ENCODE measurements at places on chromosomes 11 and 22.
A peak's percentile ranks its signal among the peaks of the same experiment; 100 is the strongest.

DNA sequence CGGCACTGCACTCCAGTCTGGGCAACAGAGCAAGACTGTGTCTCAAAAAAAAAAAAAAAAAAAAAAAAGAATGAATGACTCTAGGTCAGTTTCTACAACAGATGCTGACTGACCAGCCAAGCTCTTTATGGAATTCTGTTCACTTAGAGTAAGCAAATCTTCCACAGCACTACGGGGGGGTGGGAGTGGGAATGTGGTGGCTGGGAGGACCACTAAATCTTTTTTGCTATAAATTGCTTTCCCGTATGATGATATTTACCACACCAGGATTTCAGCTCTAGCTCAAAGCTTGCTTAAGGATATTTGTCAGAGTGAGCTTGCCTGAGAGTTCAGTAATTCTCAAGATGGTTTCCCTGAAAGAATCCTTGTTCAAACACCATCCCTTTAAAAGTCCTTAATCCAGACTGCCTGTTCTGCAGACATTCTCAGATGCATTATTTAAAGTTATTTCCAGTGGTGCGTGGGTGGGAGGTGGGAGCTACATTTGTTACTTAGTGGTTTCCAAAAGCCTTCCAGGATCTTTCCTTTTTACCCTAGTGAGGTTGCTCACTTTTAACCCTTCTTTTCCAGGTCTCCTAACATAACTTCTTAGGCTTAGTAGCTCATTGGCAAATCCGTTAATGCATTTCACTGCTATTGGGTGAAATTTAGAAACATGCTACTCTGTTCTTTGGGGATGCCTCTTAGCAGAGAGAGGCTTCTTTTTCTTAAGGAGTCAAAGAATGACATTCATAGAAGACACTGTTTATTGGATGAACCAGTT is 65.9 kb downstream of the UBASH3B start:
- no peak for DNase-seq

DNA sequence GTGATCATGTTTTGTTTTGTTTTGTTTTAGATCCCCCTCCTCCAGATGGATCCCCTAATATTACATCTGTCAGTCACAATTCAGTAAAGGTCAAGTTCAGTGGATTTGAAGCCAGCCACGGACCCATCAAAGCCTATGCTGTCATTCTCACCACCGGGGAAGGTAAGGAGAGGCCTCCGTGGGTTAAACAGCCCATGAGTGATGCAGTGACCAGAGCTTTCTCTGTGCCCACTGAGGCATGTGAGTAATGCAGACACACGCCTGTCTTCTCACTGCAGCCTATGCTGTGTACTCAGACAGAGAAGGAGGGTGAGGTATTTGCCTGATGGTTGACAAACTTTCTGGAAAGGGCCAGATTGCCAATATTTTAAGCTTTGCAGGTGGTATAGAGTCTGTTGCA is 73.7 kb upstream of the OR4B1 start:
- DNase-seq: no peak

DNA sequence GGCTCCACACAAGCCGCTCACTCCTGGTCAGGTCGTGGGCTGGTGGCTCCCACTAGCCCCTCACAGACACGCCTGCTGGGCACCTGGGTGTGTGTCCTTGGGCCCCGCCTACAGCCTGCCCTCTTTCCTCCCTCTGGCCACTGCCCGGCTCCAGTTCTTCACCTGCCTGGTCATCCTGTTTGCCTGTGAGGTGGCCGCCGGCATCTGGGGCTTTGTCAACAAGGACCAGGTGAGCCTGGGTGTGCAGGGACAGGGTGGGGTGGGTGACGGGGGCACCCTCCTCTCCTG is 5.8 kb upstream of the TSSC4 start:
- DNase-seq: no peak

GRCh38 chr11:128614026-128614425 is 26.7 kb upstream of the ETS1 start:
- no peak for DNase-seq

DNA sequence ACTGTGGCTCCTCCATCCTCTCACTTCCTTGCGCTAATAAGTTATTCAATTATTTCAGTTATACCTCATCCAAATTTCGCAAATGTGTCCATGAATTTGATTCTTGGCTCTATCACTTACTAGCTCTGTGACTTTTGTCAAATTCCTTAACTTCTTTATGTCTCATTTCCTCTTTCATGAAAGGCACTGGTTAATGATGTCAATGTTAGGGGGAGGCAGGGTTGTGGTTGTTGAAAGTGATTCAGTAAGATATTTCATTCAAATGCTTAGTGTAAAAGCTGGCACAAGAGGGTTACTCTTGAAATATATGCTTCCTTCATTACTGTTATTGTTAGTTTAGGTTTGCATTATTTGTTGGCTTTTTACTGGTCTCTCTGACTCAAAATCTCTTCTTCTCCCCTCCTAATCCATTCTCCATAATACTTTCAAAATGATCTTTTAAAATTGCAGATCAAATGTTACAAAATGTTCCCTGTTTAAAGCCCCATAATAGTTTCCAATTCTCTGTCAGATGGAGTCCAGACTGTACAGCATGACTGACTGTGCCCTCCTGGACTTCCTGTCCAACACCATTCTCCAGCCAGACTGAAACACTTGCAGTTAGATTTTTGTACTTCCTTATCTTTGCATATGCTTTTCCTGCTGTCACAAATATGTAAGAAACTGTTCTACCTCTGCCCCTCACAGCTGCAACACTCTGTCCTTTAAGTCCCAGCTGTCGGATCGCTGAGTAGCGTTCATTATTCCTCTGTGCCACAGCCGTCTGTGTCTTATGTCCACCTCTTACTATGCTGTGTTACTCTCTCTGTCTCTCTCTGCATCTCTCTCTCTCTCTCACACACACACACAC is 510.6 kb upstream of the RAG2 start:
- no peak for DNase-seq

- no peak for DNase-seq
These were observed 1.2 kb upstream of the TBC1D10A start for GRCh38 chr22:30327864-30328345.

- DNase-seq: no peak
These were observed 331.9 kb upstream of the NARS2 start for GRCh38 chr11:78906566-78906965.

GRCh38 chr11:66268952-66269905 is 790 bp downstream of the RAB1B start:
- peak; percentile 36 for DNase-seq

- DNase-seq: no peak
These were observed 26.1 kb upstream of the LDHA start for GRCh38 chr11:18368221-18368620.

Data from CD4-positive, alpha-beta T cell treated with Interleukin-17A for 1 hour (primary cell).